Stimulated activated CD8-positive, alpha-beta memory T cell treated with anti-CD3 and anti-CD28 coated beads, Interleukin-12 subunit alpha, Interleukin-12 subunit beta, amount 100 ng/mL, for 1 hour (primary cell): ENCODE measurements at places on chromosomes 5 and 9.
A peak's percentile ranks its signal among the peaks of the same experiment; 100 is the strongest.

DNA sequence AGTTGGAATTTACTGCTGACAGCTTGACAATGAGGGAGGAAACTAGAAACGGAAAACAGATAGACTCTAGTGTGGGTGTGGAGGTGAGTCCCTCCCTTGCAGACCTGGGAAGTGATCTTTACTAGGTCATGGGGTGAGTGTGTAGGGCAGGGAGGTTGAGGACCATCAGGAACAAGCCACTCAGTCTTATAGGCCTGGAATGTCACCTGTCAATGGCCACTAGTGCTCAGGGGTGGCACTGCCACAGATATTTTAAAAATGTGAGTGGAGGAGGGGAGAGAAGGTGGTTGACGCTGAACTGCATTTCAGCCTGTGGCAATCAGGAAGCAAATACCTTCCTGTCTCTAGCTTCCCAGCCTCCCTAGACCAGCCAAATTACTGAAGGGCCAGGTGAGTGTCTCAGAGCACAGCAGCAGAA lies 9.0 kb downstream of the OR2S2 start:
- no peak for DNase-seq

DNA sequence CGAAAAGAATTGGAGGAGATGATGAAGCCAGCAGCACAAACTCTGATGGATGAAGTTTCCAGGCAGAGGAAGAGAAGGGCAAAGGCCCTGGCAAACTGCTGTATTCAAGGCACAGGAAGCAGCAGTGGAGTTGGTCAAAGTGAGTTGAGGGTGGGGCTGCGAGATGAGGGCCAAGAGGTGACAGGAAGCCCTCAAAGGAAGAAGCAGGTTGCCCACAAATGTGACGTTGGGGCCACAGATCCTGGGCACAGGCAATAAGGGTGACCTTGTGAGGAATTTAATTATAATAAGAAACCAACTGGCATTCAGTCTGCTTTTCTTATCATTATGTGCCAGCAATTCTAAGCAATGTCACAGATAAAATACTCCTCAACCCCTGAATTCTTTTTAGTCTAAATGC lies 261.8 kb downstream of the CTNND2 start:
- DNase-seq = peak; percentile 0

DNA sequence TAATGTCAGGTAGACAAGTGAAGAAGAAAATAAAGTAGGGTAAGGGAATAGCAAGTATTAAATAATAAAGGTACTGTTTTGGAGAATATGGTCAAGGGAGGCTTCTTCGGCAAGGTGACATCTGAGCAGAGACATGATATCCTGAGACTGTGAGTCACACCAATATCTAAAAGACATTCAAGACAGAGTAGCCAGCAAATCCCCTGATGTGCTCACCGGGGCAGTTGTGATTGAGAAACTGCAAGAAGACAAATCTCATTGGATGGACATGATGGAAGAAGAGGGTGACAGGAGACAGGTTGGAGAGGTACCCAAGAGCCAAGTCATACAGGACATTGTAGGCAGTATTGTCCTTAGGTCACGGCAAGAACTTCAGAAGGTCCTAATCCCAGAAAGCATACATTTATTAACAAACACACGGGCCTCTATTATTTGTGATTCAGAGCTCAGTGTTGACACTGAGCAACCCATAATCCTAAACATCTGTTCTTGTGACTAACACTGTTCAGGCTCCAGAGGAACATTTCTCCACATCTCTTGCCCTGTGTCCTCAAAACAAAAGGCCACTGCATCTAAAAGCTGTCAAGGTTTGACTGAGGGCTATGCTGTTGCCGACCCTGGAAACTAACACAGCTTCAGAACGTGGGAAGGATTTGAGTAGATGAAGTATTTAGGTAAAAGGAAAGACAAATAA lies 258.7 kb upstream of the CLINT1 start:
- no peak for DNase-seq

- DNase-seq = no peak
These were observed 76.3 kb downstream of the VCAN start for GRCh38 chr5:83547889-83548288.

DNA sequence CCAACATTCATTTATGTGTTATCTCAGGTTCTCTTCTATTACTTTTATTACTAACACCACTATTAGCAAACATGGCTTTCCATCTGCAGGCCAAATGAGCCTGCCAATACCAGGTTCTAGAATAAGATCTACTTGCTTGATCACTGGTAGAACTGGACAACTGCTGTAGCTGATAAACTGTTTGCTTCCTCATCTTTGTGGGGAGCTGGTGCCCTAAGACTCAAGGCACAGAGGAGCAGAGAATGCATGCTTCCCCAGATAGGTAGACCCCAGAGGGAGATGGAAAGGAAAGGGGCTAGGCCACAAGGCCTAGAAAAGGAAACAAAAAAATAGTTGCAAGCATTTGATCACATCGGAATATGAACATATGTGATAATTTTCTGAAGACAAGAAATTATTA lies 30.7 kb upstream of the AUH start:
- DNase-seq = no peak

DNA sequence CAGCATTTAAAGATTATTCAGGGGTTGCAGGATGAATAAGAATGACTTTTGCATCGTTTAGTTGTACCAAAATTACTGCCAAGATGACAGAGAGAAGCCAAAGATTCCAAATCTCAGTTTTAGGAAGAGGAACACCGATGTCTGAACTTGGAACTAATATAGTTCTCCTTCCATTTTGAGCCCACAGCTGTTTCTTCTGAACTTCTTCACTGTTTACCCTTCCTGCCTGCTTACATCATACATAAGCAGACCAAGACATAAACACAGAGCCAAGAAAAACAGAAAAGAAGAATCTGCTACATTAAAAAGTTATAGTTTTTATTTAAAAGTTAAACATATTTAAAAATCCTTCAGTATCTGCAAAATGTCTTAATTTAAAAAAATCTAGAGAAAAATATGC lies 146.9 kb upstream of the RAPGEF1 start:
- no peak for DNase-seq

DNA sequence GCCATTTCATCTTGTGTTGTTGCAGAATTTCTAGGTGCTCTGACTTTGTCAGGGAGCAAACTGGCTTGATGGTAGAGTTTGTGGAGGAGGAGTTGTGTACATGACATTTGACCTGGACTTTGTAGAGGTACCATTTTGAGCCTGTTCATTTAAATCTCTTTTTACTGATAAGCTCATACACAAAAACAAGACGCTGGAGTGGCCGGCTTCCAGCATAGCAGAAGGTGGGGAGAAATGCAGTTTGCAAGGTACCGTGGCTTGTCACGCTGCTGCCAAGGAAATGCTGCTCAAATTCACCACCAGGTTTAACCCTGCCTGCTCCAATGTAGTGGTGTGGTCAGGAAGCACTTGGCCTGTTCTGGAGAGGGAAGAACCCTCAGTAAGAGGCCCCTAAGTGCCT lies 18.9 kb upstream of the IQGAP2 start:
- no peak for DNase-seq

GRCh38 chr5:33476992-33477391 lies 36.2 kb downstream of the TARS1 start:
- no peak for DNase-seq

GRCh38 chr9:69502671-69503301 lies 169.4 kb downstream of the APBA1 start:
- DNase-seq = no peak

GRCh38 chr9:108113596-108113995 lies 624.0 kb upstream of the KLF4 start:
- no peak for DNase-seq

GRCh38 chr5:123571927-123572326 lies 60.0 kb downstream of the CSNK1G3 start:
- no peak for DNase-seq

DNA sequence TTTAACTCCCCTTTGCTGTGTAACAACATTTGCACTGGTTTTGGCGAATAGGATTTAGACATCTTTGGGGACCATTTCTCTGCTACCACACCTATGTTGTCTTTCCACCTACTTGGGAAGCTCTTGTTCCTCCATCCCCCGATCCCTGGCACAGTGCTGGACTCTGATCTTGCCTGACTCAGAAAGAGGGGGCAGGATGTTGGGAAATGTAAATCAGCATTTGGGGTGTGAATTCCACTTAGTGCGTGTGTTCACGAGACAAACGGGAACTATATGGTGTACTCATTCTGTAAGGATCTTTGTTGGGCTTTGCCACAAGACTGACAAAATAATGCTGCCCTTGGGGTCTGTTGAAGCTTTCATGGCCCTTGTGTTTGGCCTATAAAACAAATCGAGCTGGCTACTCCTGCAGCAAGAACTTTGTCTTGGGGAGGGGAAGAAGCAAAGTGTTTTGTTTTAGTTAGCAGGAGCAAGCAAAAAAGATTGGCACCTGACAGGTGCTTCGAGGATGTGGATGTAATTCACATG lies 18.5 kb downstream of the TMEM268 start:
- DNase-seq = no peak

DNA sequence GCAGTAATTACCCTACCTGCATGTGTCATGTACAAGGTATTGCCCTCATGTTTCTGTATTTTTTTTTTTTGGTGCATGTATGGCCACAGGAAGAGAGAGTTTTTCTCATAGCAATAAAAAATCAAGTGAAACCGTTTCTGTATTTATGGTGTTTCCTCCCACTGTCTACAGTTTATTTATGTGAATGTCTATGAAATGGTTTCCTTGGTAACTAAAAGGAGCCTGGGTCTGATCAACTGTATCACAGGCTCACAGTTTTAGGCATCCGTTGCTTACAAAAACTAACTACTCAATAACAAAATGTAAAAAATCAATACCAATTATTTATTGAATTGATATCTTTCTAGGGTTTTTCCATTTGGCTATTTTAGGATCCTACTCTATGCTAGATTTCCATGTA lies 464.4 kb downstream of the TAF11L14 start:
- no peak for DNase-seq

DNA sequence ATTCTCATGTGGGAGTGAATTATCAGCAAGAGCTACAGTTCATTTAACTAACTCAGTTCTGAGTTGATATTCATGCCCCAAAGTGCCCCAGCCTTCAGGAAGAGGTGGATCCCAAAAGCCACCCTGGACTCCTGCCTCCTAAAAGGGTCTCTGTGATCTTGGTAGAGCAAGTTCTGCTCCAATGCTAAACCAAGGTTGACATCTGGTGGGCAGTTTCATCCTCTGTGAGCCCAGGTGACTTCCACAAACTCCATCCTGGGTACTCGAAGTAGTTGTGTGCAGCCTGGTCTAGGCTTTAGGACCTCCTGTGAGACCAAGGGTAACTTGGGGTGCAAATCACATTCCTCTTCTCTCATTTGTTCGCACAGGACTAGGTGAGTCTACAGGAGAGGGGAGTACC lies 816.8 kb downstream of the MTRR start:
- DNase-seq = no peak

- no peak for DNase-seq
These were observed 396.4 kb downstream of the CDK5RAP2 start for GRCh38 chr9:120183615-120184014.

- DNase-seq = no peak
These were observed 15.8 kb upstream of the TBCA start for GRCh38 chr5:77791926-77792325.

DNA sequence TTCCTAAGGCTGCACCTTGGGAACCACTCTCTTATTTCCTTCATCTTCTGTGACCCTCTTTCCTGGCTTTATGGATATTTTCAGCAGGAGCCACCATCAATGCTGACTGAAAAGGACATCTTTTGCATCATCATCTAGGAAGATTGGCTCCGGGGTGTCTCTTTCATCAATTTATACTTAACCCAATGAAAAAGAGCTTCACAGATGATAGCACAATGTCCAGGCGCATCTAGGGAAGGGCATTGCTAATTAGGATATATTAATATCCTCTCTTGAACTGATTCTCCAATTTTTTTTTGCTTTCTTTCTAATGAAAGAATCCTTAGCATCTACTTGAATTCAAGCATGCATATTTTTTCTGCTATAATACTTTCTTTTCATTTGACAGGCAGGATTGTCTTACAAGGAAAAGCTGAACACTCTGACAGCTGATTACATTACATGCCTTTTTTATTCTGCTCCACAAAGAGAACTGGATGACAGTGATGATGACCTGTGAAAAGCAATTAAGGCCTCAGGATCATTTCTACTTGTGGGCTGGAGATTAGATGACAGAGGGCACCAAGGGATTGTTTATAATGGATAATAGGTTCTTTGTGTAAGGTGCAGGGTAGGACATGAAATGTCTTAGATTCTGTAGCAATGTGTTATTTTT lies 60.2 kb downstream of the PCSK1 start:
- DNase-seq = no peak

DNA sequence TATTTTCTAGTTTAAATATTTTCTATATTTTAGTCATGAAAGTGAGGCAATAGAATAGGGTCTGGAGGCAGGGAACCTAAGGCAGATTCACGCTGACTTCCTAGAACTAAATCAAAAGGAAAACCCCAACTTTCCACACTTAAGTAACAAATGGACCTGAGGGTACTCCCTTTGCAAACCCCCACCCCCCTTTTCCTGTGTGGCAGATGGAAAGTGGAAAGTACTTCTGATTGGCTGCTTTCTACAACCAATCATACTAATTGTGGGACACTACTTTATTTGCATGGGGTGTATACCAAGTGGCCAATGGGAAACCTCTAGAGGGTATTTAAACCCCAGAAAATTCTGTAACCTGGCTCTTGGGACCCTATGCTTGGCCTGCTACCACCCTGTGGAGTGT lies 4.8 kb upstream of the CENPH start:
- DNase-seq = no peak

DNA sequence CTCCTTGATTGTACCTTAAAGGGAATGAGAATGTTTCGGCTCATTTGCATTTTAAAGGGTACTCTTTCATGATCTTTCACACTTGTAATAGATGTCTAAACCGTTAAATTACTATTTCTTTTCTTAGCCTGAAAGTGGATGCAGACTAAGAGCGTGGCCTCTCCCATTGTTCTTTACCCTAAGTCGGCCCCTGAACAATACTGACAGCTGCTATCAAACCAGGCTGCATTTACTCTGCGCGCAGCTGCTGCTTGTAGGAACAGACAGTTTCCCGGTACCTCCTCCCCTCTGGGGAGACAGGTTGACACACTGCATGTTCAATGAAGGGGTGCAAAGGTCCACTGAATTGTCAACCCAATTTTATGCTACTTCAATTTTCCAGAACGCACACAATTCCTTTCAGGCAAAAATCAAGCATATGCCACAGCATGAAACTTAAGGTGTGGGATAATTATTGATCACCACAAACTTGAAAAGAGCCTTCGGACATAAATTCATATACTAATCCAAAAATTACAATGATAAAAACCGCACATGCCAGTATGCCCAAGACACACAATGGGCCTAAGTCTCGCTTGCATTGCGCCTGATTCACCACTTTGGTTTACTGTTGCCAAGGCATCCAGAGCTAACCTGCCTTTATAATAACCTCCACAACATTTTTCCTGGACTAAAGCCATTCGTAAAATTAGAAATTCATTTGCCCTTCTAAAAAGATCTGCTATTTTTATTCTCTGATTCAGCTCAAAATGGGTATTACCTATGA lies 39.7 kb downstream of the TLE1 start:
- no peak for DNase-seq
